IMR-90 (cell line): ENCODE measurements at places on chromosomes 12 and 14.

GRCh38 chr12:40439771-40440492, 215.1 kb downstream of the LRRK2 start:
- no peak for DNase-seq

DNA sequence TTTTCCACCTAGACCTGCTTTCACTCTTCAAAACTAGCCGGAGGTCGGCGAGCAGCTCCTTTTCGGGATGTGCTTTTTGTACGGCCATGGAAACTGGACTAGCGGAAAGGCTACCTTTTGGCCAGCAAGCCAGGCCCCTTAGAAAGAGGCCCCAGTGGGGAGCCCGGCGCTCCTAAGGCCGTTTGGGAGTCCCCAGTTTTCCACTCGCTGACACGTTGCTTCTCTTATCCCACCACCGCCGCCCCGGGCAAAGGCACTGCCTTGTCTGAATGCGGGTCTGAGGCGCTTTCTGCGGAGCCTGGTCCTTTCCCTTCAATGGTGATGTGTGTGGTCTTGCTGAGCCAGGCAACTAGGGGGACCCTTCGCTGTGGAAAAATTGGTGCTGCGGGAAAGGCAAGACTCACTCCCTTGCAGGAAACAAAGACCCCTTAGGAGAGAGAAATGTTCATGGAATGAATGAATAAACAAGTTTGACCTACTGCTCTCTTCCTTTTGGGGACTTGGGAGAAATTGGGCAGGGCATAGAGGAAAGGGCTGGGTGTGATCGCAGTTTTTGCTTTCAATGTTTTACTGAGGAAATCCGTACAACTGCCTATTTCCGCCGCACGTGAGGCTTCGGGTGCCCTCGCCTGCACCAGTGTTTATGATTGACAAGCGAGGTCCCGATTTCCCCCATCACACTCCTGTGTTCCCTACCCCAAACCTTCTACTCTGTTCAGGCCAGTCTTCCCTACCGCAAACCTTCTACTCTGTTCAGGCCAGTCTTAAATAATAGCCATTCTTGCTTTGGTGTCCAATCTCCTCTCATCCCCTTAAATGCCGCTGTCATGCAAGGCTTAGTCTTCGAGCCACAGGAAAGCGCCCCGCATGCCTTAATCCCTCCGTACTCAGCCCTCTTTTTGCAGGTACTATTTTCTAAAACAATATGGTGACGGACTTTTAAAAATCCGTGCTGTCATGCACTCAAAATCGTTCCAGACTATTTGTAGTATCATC, 1.0 kb upstream of the SLC38A2 start:
- peak; percentile 68 for DNase-seq

- no peak for DNase-seq
These were observed 1.7 kb downstream of the PPM1H start for GRCh38 chr12:62933220-62933601.

GRCh38 chr12:13163868-13164635, 32.5 kb upstream of the EMP1 start:
- no peak for DNase-seq

DNA sequence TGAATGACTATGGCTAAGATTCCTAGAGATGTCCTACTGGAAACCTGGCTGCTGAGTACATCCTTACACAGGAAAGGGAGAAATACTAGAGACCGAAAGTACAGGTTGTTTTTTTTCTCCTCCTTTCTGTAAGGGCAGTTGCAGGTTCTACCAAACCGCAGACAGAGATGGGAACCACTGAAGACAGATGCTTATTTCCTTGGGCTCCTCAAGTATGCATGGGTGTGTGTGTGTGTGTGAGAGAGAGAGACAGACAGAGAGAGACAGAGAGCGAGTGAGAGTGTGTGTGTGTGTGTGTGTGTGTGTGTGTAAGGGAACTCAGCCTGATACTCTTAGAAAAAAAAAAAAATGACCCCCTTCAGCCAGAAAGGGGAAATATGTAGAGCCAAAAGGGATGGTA, 42.5 kb downstream of the MAP4K5 start:
- no peak for DNase-seq

GRCh38 chr12:85322715-85323114, 42.7 kb downstream of the ALX1 start:
- DNase-seq = no peak

- DNase-seq = no peak
These were observed 2.3 kb downstream of the OAS2 start for GRCh38 chr12:112980491-112981158.

- no peak for DNase-seq
These were observed 187.9 kb upstream of the GRIN2B start for GRCh38 chr12:14169281-14169680.

DNA sequence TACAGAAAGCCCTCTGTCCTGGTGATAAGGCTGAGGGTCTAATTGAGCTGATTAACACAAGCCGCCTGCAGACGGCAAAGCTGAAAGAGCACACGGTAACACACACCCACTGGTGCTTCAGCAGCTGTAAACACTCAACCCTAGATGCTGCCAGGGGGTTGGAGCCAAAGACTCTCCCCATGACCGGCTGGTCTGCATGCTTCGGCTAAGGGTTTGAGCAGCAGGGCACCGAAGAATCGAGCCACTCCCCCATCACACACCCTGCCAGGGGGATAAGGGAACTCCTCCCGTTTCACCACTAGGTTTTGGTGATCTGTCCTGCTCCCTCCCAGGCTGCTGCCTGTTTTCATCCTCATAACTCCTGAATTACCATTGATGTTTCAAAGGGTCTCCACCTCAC, 141.0 kb upstream of the OVCH1 start:
- no peak for DNase-seq
